ENCODE measurements at places on chromosomes 12 and 14.

DNA sequence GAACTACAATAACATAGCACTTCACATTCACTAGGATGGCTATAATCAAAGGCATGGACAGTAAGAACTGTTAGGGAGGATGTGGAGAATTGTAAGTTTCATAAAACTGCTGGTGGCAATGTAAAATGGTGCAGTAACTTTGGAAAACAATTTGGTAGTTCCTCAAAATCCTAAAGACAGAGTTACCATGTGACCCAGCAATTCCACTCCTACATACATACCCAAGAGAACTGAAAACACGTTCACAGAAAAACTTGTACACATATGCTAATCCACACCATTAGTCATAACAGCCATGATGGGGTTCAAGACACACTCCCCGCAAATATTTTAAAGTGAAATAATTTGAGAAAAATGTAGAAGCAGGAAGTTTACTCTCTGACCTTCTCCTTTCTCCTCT is 31.7 kb downstream of the GALC start:
- no peak for DNase-seq

- DNase-seq, result no peak
Measured at GRCh38 chr14:95125221-95125620, 32.1 kb downstream of the DICER1 start.

- DNase-seq, result no peak
Measured at GRCh38 chr12:1811281-1811947, 9.0 kb upstream of the LRTM2 start.

- DNase-seq, result peak; percentile 61
Measured at GRCh38 chr12:120710031-120710804, at the start of gene UNC119B. UNC119B (plus strand) TSS chr12:120710458; CDS start chr12:120710475, 17 bp downstream.

- no peak for DNase-seq
Measured at GRCh38 chr14:99564256-99564925, 39.6 kb downstream of the CCDC85C start.

- DNase-seq, result peak; percentile 85
Measured at GRCh38 chr12:70660620-70661219, 23.5 kb upstream of the PTPRB start.

DNA sequence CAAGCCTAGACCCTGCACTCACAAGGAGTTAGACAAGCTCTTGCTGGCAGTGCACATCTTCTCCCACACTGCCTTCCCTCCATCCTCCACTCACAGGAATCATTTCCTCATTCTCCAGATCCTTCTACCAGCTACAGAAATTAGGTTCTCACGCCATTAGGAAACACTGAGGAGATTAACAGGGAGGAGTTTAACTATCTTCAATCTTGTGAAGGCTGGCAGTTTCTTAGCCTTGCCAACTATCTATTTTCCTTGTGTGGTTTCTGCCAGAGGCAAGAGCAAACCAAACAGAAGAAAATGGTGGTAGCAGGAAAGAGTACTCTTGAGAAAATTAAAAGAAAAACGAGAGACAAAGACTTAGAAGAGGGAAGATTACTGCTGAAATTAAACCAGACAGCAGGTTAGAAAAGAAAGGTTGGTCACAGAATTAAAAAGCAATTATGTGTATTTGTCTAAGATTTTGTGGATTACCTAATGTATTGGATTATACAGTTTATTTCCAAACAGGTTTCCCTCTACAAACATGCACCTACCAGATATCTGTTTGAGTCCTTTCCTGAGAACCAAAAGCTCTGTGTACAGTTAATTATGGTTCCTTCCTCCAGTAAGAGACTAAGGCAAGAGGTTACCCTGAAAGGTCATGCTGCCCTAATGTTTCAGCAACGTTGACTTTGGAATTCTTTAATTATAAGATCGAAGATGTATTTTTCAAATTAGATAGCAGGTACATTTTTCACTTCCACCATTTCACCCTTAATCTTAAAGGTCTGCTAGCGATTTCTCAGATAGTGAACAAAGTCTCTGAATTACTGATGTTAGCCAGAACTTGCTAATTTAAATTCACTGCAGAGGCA is 5.0 kb downstream of the RERG start:
- DNase-seq, result no peak

DNA sequence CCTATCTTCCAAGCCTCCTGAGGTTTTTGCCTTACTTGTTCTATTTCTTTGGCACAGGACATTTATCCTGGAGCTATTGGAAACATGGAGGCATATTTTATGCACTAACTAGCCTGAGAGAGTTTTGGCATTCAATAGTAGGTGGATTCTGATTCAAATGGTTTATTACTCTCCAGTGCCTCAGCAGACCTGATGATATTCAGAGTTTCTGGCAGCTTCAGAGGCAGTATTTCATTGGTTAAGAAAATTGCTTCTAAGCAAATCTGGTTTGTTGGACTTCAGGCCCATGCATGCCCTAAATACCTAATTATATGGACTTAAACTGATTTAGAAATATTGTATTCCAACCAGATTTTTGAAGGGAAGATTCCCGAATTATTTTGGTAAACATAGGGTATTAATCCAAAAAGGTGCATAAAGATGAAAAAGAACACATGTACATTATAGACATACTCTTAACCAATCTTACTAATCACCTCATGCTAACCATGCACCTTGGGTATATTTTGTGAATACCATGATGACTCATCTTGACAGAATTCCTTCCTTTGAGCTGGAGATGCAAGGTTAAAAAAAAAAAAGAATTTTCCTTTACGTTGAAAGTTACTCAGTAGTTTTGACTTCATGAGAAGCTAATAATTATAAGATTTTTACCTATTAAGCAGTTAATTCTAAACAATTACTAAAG is 44.3 kb upstream of the KTN1 start:
- no peak for DNase-seq

- DNase-seq, result no peak
Measured at GRCh38 chr12:125882141-125882540, 816.9 kb downstream of the AACS start.

- peak; percentile 52 for DNase-seq
Measured at GRCh38 chr14:52692248-52692962, 3.0 kb downstream of the ERO1A start.

- DNase-seq, result no peak
Measured at GRCh38 chr12:130944878-130945277, 8.8 kb upstream of the ADGRD1 start.

GRCh38 chr14:73895939-73896338 is 9.3 kb downstream of the ZNF410 start:
- DNase-seq, result no peak

DNA sequence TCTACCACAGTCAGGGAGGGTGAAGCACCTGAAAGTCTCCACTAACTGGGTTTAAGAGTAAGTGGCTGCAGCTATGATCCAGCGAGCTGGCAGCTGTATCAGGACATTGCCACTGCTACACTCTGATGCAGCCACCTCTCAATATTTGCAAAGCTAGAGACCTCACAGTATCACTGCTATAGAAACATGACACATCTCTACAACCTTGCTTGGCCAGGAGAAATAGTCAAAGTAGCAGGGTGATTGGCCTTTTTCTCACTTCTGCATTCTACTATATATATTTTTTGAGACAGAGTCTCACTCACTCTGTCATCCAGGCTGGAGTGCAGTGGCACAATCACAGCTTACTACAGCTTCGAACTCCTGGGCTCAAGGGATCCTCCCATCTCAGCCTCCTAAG is 9.3 kb upstream of the FMNL3 start:
- no peak for DNase-seq

- no peak for DNase-seq
Measured at GRCh38 chr12:32049956-32050355, 56.7 kb upstream of the BICD1 start.

GRCh38 chr12:69396041-69396440 is 36.5 kb downstream of the YEATS4 start:
- DNase-seq, result no peak

GRCh38 chr12:98431089-98431488 is 84.3 kb upstream of the TMPO start:
- DNase-seq, result no peak

DNA sequence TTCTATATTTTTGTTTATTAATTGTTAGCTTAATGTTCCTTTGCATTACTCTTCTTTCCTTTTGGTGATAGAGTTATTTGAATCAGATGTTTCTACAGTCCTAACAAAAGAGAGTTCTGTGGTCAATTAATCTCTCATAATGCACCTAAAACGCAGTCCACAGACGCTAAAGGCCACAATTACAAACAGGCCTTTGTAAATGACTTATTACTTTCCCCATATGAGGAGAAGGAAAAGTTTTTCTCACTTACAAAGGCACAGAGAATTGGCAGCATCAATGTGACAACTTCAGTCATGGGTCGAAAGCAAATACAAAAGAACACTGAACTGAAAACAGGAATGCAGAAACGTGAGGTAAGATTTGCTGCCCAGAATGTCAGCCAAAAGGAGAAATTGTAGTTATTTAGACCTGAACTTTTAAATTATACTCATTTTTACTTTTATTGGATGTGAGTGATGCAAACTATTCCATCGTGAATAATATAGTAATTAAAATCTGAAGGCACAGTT is 142.0 kb upstream of the SYT10 start:
- DNase-seq, result no peak

DNA sequence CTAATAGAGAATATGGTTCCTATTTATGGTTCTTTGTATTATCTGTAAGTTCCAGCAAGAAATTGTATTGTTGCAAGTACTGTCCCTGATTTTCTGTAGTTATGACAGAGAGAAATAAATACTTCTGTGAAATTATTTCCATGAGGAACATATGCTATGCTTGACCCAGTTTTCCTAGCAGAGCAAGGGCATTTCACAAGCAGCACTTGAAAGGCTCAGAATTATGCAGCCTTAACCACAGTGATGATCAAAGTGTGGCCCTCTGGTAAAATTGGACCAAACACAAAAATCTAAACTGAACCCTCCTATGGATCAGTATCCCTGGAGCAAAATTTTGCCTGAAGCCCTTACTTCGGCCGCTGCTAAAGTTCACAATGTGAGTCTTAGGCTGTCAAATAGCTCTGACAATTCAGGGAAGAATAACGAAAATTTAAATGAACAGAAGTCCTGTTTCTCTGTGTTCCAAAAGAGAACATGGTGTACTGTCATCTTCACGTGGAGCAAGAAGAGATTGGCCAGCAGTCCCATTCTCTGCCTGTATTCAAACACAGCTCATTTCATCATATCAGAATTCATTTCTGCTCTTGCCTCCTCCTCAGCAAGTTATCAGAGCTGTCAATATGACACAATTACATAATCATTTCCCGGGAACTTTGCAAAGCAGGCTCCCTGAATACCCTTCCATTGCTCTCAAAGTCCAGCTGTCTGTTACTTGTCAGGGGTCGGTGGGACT is 471.9 kb downstream of the RPS29 start:
- DNase-seq, result no peak

DNA sequence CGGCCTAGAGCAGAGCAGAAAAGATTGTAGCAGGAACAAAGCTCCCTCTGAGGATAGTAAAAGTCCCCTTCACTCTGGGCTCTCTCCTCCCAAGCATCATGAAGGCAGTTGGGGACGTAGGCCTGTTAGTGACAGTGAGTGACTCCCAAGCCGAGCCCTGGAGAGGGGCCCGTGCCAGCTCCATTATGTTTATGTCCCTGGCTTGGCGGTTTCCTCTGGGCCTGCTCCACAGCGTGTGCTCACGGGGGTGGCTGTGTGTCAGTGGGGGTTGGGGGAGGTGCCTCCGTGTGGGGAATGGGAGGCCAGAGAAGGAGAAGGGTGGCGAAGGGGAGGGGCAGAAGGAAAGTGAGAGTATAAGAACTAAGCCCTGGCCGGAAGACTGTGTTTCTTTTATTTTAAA is 170.0 kb upstream of the VASH1 start:
- no peak for DNase-seq

All from hematopoietic multipotent progenitor cell treated with erythropoietin and hydrocortisone succinate and interleukin-3 and kit ligand, for 8 days (in vitro differentiated cells).